ENCODE measurements at places on chromosomes 11 and 22.

DNA sequence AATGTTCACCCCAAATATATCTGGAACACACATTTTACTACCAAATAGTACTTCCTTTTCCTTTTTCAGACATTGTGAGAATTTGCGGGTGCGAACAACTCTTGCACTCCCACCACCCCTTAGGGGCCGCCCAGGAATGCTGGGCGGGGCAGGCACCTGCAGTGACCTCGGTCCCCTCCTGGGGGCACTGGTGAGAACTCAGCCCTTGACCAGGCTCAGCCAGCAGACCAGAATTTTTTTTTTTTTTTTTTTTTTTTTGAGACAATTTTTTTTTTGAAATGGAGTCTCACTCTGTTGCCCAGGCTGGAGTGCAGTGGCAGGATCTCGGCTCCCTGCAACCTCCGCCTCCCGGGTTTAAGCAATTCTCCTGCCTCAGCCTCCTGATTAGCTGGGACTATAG lies 75.8 kb downstream of the ARHGAP8 start:
- peak; percentile 26 for DNase-seq

- no peak for DNase-seq
Observed at GRCh38 chr11:110431051-110431672, 1.4 kb downstream of the FDX1 start.

GRCh38 chr11:23288003-23288783 lies 427.9 kb upstream of the CCDC179 start:
- DNase-seq: no peak

DNA sequence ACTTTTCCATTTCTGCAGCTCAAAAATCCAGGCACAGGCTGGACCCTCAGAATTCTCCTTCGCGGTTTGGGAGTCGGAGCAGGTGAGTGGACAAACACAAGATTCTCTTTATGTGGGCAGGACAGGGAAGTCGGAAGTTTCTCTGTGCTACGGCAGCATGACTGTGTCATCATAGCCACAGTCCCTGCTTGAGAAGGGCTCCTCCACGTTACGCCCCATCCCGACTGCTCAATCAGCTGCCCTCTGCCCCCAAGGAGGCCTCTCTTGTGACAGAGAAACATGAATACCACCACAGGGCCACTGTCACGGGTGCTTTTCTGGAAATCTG lies 89.0 kb upstream of the SHISAL1 start:
- DNase-seq: no peak

DNA sequence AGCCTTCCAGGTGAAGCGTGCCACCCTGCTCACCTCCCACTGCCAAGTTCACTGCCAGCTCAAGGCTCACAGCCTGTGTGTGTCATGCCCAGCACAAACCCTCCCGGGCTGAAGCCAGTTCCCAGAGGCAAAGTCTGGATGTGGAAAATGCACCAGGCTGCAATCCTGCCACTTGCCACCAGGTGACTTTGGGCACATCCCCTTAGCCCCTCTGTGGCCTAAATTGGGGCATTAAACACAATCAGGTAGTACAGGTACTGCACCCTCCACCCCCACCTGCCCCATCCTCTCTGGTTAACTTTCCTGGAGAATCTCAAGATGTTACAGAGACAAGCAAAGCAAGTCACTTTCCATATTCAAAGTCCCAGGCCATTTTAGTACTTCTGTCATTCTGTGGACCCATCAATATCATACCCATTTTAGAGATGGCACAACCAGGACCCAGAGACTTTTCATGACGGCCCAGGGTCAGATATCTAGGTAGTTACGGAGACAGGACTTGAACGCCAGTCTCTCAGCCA lies 1.8 kb upstream of the RASD2 start:
- no peak for DNase-seq

DNA sequence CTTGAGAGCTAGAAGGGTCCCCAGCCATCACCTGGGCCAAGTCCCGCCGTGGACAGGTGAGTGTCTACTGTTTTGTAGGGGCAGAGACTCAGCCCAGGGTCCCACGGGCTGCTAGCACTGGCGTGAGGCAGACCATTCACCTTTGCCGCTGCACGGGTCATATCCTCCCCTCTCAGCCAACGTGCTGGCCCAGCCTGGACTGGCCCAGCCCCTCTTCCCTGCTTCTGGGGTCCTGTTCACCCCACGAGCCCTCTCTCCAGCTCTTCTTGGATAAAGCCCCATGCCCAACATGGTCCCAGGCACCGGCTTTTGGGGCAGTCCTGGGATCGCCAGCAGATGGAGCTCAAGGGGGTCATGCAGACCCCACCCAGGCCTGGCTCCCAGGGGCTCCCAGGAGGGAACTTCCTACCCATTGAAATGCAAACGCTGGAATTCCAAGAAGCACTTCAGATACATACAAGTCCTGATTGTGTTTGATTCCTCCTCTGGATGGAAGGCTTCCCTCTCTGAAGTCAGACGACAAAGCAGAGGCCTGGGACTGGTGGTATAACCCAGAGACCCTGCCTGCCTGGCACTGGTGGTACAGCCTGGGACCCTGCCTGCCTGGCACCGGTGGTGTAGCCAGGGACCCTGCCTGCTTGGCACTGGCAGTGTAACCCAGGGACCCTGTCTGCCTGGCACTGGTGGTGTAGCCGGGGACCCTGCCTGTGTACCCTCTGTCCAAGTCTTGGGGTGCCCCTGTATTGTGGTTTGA lies 8.9 kb upstream of the SEPTIN5 start:
- no peak for DNase-seq

DNA sequence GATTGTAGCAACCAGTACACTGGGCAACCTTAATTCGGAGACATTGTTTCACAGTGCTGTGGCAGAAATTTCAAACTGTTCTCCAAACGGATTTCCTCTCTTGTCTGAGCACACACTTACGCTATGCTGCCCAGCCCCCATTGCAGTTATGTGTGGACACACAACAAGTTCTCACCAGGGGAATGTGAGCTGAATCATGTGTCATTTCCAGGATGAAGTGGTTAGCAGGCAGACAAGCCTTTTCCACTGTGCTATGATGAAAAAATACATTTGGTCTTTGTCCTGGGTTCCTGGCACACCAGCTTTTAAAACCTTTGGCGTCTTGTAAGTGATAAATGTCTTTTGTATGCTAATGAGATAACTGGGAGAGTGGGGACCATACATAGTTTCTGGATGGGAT lies 46.9 kb upstream of the SYT9 start:
- no peak for DNase-seq

- DNase-seq: no peak
Observed at GRCh38 chr11:45755281-45755859, 49.6 kb upstream of the SLC35C1 start.

DNA sequence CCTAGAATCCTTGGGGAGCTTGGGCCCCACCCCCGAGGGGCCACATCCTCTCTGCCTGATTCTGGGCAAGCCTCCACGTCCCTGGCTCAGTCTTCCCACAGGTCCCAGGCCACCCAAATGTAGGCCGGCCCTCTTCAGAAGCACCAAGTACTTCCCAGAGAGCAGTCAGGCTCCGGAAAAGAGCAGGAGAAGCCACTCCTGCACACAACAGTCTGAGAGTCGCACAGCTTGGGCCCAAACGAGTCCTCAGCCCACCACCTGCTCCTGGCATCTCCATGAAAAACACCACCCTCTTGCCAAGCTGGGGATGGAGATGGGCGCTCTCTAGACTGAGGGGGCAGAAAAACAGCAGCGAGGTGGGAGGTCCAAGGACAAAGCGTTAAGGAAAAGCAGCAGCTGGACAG lies 15.4 kb downstream of the EHD1 start:
- no peak for DNase-seq

DNA sequence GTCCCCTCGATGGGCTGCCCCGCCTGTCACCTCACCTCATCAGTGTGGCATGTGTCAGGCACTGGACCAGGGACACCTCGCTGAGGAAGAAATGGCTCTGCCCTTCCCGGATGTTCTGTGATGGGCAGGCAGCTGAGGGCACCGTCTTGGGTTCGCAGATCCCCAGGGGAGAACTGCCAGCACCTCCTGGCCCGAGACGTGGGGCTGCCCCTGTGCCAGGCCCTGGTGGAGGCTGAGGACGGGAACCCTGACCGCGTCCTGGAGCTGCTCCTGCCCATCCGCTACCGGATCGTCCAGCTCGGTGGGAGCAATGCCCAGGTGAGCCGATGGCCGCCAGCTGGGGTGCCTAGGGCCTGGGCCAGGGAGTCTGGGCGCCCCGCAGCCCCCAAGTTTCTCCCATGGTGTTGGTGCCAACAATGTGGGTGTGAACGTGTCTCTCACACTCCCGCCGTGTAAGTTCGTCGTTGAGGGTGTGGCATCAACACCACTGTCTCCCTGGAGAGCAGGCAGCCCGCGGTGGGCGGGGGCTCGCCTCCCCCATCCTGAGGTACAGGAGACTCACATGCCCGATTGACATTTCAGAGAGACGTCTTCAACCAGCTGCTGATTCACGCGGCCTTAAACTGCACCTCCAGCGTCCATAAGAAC lies 7.3 kb upstream of the GTSE1 start:
- no peak for DNase-seq

DNA sequence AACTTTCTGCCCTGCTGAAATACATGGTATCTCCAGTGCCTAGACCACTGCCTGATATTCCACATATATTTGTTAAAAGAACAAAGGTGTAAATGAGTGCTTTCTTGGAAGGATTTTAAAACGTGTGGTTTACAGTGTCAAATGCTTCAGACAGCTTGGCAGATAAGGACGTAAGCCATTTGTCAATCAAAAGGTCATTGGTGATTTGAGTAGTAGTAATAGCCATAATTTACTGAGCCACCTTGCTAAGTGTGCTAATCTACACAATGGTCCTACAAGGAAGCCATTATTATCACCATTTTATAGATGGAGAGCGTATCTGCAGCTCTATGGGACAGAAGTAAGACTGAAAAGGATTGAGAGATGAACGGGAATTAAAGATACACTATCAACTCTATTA lies 186.8 kb upstream of the MPPED2 start:
- no peak for DNase-seq

DNA sequence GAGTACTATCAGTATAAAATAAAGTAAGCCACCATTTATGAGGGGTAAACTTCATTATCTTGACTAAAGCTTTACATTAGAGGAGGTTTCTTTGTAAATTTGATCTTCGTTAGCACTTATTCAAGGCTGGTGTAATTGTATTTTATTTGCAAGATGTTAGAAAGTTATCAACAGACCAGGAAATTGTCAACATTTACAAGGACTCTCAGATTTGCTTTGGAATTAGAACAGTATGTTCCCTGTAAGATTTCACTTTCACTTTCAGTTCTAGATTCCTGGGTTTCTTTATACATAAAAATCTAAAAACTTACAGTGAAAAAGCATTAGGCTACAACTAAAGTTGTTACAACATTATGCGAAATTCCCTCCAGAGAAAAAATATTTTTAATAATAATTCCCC lies 4.6 kb upstream of the BIRC3 start:
- no peak for DNase-seq

DNA sequence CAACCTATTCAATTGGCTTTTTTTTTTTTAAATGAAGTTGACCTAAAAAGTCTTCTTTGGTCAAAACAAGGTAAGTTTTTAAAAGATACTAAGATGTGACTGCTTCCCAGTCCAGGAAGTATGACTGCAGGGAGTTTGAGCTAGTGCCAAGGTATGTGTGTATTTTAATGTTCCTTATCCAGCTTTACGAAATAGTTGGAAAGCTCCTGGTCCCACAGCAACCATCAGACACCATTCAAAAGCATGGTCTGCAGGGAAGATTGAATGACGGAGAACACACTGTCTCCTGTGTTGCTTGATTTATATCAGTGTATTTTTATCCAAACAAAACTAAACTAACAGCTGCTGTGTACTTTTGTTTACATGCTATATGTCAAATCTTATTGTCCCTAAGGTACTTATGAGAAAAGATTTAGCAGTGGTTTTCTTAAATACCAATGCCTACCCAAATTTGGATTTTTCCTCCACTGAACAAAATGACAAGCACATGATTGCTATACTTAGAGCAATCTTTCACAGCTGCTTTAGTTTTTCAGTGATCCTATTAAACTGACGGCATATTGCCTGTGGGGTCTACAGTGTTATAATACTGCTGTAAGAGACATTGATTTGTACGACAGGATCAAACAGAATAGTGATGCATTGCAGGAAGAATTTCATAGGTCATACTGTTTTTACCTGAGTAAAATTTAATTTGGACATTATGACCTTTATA lies 122.9 kb downstream of the DCDC1 start:
- no peak for DNase-seq

DNA sequence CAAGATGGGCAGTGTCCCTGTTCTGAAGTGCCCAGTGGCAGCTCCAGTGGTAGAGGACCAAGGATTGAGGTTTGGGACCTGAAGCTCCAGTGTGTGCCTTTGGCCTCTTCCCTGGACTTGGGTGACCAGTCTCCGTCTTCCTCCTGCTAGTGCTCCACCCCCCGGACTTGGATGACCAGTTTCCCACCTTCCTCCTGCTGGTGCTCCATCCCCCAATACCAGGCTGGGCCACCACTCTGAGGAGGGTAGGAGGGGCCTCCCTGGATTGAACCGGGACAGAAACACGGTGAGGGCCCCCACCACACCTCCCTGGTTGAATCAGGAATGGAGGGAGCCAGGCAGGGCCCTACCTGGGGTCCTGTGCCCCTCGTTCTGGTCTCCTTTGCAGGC lies 10.9 kb upstream of the NEAT1 start:
- no peak for DNase-seq

DNA sequence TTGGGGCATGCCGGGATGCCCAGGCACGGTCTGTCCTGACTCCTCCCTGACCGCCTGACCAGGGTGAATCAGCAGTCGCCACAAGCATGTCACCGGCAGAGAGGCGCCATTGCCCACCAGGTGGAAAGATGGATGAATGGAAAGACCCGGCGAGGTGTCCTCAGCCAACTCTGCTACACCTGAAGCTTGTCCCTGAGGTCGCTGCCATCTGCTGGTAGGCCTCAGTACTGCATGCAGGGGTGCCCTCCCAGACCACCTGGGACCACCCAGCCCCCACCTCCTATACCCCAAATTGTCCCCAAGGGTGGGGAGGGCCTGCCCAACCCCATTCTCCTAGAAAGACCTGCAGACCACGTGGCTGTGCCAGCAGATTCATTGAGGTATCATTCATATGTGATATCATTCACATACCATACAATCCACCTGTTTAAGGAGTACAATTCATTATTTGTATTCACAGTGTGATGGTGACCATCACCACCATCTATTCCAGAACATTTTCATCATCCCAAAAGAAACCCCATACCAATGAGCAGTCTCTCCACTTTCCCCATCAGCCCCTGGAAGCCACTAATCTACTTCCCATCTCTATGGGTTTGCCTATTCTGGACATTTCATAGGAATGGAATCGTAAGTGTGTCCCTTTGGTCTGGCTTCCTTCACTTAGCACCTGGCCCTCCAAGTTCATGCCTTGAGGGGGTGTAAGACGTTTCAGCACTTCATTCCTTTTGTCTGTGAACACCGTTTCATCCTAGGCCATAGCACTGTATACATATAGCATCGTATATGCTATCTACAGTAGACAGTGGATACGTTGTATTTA lies 17.5 kb downstream of the FGF3 start:
- no peak for DNase-seq

DNA sequence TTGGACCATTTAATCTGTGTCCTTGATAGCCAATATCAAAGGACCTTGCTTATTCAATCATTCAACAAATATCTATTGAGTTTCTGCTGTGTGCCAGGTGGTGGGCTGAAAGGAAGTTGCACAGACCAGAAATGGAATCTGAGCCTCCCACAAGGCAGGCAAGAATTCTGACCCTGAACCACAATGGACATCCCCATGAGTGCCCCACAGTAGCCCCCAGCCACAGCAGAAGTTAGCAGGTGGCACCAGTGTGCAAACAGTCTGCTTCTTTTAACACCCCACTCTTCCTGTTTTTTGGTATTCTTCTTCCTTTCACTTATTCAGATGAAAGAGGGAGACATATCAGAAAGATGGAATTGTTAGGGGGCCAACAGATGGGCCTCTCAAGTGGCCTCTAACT lies 12.2 kb upstream of the SERPING1 start:
- no peak for DNase-seq

GRCh38 chr11:131973061-131973460 lies 602.6 kb downstream of the NTM start:
- DNase-seq: no peak

GRCh38 chr11:78714539-78714938 lies 139.9 kb upstream of the NARS2 start:
- DNase-seq: no peak

Measured in CMK (cell line).